Prostate gland (tissue), 2 donors: ENCODE measurements at places on chromosomes 4 and X.

DNA sequence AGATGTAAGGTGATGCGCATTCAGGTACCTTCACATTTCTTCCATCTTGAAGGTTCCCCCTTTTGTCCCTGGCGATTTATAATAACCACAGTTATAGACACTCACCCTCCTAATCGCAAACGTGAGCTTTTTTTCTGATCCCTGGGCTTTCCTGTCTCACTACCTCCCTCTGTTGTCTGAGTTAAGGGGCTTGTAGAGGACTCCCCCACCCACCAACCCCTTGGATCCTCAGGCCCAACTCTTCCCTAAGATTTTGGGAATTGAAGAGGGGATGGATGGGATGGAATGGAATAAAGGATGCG lies 1.4 kb downstream of the CNKSR2 start:
- no peak overlapping the region for H3K27ac ChIP-seq
- H3K4me3 ChIP-seq = peak overlapping the region; percentile 49
- H3K4me1 ChIP-seq = no peaks in the 10 kb centered on the region
- H3K36me3 ChIP-seq = no peaks in the 10 kb centered on the region

GRCh38 chr4:173752610-173753230 lies 222.7 kb upstream of the HAND2 start:
- no peak overlapping the region for H3K27ac ChIP-seq
- H3K36me3 ChIP-seq = no peaks in the 10 kb centered on the region
- DNase-seq = no peak
- no peaks in the 10 kb centered on the region for H3K4me1 ChIP-seq
- no peak overlapping the region for H3K4me3 ChIP-seq
- no peaks in the 10 kb centered on the region for H3K27me3 ChIP-seq

- H3K4me1 ChIP-seq = no peaks in the 10 kb centered on the region
- H3K27me3 ChIP-seq = no peaks in the 10 kb centered on the region
- DNase-seq = no peak
Measured at GRCh38 chrX:72052415-72053090, 79.2 kb downstream of the RTL5 start.

DNA sequence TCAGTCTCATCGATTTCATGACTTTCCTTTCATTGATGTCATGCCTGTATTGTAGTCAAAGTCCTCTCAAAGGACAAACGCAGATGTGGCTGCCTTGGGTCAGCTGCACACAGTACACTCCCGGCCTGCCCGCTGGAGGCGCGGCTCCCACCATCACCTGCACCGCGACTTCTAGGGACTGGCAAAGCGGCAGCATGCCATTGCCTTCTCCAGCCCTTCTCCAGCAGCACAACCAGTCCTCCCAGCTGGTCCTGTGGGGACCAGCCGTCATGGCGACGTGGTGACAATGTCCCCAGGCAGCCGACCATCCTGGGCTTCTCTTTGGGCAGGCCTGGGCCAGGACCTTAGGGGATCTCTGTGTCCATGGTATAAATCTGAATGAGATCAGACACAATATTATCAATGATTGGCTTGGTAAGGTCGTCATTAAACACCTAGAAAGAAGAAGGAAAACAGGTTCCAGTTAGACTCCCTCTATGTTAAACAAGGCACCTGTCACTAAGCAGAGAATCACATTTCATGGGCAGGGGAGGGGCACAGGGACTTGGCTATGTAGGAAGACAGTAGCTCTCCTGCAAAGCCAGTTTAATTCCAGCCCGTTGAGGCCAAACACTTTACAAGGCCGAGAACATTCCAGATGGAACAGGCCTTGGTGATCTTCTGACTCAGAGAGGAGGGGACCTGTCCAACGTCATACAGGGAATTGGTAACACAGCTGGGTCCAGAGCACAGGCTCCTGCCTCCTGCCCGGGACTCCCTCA lies 10.7 kb downstream of the CCNQ start:
- peak; percentile 43 for DNase-seq
- H3K36me3 ChIP-seq = no peaks in the 10 kb centered on the region
- no peak overlapping the region for H3K4me3 ChIP-seq
- peak overlapping the region; percentile 68 for H3K27ac ChIP-seq
- no peaks in the 10 kb centered on the region for H3K4me1 ChIP-seq
- no peaks in the 10 kb centered on the region for H3K27me3 ChIP-seq

- H3K27ac ChIP-seq = no peak overlapping the region
- no peak overlapping the region for H3K4me3 ChIP-seq
- no peak for DNase-seq
Measured at GRCh38 chr4:113116414-113117357, 67.2 kb downstream of the ANK2 start.

- no peaks in the 10 kb centered on the region for H3K27me3 ChIP-seq
- H3K36me3 ChIP-seq = no peaks in the 10 kb centered on the region
- H3K27ac ChIP-seq = no peak overlapping the region
- no peak for DNase-seq
Measured at GRCh38 chr4:109134268-109134667, 168.2 kb downstream of the COL25A1 start.
